ENCODE measurements at places on chromosomes 2 and 18.

DNA sequence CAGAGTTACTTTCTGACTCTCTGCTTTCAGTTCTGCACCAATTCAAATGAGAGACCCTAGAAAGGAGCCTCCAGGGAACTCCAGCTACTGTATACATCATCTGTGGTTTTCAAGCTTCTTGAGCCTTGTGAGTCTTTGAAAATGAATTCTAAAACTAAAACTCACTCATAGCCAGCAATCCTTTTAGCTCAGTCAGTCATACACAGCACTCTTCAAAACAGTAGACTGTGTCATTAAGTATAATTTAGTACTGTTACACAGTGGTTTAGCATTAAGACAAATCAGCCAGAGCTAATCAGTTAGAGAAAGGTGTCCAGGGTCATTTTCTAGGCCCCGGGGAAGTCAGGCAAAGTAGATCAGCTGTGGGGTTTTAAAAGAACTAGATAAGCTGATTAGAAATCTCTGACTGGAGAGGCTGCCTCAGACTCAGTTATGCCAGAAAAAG is 322.1 kb upstream of the THUMPD2 start:
- H3K36me3 ChIP-seq: no peaks in the 10 kb centered on the region
- H3K4me1 ChIP-seq: no peaks in the 10 kb centered on the region
- H3K27ac ChIP-seq: no peak overlapping the region
- no peak overlapping the region for H3K4me3 ChIP-seq
- no peak for DNase-seq

DNA sequence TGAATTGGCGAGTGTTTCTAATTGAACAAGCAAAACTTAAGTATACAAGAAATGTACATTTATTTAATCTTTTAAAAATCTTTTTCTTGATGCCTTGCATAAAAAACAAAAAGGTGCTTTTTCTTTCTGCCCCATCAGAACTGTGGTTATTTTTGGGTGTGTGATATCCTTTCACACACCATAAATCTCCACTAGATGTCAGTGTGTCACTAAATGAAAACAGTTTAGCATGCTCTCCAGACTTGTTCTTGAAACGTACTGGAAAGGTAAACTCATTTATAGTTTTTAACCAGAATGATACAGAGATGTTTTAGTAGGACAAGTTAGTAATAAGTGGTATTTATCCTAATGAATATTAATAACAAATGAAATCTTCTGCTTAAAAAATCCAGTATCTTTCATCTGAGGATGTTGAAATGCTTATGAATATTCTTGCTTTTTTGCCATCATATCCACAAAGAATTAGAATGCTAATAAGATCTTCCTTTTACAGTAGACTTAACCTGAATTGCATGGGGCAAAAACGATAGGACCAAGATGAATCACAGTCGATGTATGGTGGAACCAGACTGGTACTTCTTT is 96.8 kb downstream of the UBE2E3 start:
- H3K27me3 ChIP-seq: no peaks in the 10 kb centered on the region
- DNase-seq: no peak
- peaks cover 13% of the 10 kb centered on the region for H3K4me1 ChIP-seq
- no peak overlapping the region for H3K27ac ChIP-seq
- no peak overlapping the region for H3K4me3 ChIP-seq
- no peaks in the 10 kb centered on the region for H3K36me3 ChIP-seq

- DNase-seq: no peak
- no peaks in the 10 kb centered on the region for H3K36me3 ChIP-seq
- H3K27ac ChIP-seq: no peak overlapping the region
- H3K4me1 ChIP-seq: no peaks in the 10 kb centered on the region
- no peak overlapping the region for H3K4me3 ChIP-seq
Measured at GRCh38 chr2:207296265-207296948, 130.7 kb upstream of the KLF7 start.

DNA sequence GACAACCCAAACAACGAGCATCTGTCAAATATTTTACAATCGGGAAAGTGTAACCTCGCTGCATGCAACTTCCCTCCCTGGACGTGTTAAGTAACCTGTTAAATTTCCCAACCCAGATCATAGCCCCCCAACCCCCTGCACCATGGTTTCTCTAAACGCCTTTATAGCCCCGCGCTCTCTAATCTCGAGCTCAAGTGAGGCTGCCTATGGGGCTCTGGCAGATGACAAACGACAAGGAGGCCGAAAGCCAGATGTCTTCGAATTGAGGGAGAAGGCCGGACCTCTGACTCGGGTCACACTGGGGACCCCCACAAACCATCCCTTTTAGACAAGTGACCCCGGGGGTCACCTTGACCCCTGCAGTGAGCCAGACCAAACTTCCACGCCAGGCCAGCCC is 526 bp downstream of the COX7A2L start:
- H3K4me3 ChIP-seq: peak overlapping the region; percentile 56
- peak overlapping the region; percentile 98 for H3K27ac ChIP-seq
- DNase-seq: no peak
- no peaks in the 10 kb centered on the region for H3K36me3 ChIP-seq
- peaks cover 14% of the 10 kb centered on the region for H3K4me1 ChIP-seq

GRCh38 chr18:2981212-2981728 is 31.7 kb downstream of the LPIN2 start:
- DNase-seq: no peak
- H3K4me3 ChIP-seq: peak overlapping the region; percentile 22
- no peaks in the 10 kb centered on the region for H3K36me3 ChIP-seq
- no peaks in the 10 kb centered on the region for H3K27me3 ChIP-seq

DNA sequence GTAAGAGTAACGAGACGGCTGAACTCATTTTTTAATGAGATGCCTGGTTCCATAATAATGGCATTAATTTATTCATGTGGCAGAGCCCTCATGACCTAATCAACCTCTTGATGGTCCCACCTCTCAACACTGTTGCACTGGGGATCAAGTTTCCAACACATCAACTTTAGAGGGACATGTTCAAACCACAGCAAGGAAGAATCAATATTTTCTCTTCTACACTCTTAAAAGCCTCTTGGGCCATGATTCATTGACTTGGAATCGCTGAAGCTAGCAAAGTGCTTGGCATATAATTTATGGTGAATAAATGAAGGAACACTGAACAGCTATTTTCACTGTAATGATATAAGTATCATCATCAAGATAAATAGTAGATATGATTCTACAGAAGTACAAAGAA is 333.0 kb downstream of the TNS1 start:
- no peak overlapping the region for H3K27ac ChIP-seq
- no peak for DNase-seq
- no peak overlapping the region for H3K4me3 ChIP-seq

GRCh38 chr2:192265751-192266150 is 71.0 kb upstream of the TMEFF2 start:
- no peak overlapping the region for H3K27ac ChIP-seq
- no peak for DNase-seq
- H3K4me3 ChIP-seq: no peak overlapping the region
- H3K27me3 ChIP-seq: no peaks in the 10 kb centered on the region

GRCh38 chr2:118325321-118325955 is 237.2 kb downstream of the INSIG2 start:
- no peaks in the 10 kb centered on the region for H3K4me1 ChIP-seq
- no peak for DNase-seq
- no peak overlapping the region for H3K4me3 ChIP-seq
- no peak overlapping the region for H3K27ac ChIP-seq

DNA sequence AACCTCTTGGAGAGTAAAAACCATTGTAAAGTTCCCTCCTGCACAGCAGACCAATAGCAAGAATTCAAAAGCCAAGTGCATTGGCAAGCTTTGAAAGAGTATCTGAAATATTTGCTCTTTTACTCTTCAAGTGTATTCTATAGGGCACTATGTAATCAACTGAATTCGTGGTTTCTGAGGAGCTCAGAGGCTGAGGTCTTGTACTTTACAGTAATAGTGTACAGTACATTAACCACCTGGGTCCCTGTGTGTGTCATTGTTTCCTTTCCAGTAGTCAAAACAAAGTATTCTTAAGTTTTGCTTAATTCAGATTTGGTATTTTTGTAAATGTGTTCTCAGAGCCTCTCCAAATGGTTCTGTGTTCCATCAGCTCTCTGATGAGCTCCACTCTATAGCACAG is 769.7 kb downstream of the LRRTM4 start:
- H3K27ac ChIP-seq: no peak overlapping the region
- H3K27me3 ChIP-seq: no peaks in the 10 kb centered on the region
- no peak for DNase-seq

DNA sequence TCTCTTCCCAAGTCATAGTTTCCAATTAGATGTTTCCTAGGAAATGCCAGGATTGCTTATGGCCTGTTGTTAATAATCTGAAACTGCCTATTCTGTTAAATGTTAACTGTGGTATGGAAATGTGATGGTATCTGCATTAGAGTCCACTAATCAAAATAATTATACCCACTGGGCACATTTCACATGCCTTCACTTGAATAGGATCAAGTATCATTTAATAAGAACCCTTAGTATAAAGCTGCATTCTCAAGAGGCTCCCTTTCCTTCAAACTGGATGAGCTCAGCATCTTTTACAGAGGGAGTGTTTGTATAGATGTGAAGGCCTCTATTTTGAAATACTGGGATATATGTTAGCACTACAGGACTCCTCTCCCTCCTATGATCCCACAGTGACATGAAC is 477.2 kb upstream of the VRK2 start:
- H3K27ac ChIP-seq: no peak overlapping the region
- no peaks in the 10 kb centered on the region for H3K27me3 ChIP-seq
- no peaks in the 10 kb centered on the region for H3K4me1 ChIP-seq
- no peak overlapping the region for H3K4me3 ChIP-seq

GRCh38 chr18:54983041-54983686 is 23.9 kb upstream of the CCDC68 start:
- no peak for DNase-seq
- H3K36me3 ChIP-seq: no peaks in the 10 kb centered on the region
- no peak overlapping the region for H3K27ac ChIP-seq
- H3K4me3 ChIP-seq: no peak overlapping the region

DNA sequence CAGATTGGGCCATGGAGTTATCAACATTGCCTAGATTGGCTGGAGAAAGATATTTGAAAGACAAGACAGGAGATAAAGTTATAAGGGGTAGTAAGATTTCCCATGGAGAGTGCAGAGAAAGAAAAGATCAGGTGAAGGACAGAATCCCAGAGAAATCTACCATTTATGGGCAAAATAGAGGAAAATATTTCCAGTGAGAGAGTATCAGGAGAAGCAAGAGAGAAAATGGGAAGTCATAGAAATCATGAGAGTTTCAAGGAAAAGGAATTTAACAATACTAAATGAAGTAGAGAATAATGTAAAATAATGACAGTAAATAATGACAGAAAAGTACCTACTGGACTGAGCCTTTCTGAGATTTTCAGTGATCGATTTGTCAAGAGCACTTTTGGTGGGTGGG is 447.6 kb upstream of the CHST9 start:
- no peak overlapping the region for H3K27ac ChIP-seq
- no peaks in the 10 kb centered on the region for H3K27me3 ChIP-seq
- H3K4me1 ChIP-seq: no peaks in the 10 kb centered on the region
- no peak for DNase-seq

DNA sequence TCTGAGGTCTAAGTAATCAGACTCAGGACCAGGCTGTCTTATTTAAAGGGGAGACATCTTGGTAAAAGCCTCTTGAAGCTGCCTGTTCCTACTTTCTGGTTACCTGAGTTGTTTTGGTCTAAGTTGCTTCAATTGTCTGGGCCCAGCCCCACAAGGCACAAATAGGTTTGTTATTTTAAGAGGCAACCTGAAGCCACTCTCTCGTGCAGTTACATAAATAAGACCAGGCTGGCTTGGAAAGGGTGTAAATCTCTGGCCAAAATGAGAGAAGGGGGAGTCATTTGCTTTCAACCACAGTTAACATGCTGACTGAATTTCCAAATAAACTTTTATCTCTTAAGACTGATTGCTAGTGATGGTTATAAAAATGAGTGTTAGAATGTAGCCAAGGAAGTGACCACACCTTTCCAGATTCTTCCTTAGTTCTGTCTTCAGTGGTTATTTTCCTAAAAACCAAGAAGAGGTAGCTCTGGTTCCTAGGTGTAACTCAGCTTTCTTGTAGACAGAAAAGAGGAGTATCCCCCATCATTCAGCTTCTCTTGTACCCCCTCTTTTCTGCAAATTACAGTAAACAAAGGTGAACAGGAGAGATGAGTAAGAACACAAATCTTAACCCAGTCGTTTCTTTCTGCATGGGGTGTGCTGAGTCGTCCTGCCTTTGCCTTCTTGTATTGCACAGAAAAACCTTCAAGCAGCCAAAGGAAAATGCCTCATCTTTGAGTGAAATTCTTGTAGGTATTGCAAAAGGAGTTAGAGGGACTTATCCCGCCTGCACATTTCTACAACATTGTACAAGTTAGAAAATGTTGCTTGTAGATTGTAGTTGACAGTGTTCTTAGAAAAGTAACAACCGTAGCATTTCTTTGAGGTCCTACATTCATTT is 161.5 kb upstream of the NT5C1B start:
- no peak overlapping the region for H3K27ac ChIP-seq
- no peaks in the 10 kb centered on the region for H3K4me1 ChIP-seq

DNA sequence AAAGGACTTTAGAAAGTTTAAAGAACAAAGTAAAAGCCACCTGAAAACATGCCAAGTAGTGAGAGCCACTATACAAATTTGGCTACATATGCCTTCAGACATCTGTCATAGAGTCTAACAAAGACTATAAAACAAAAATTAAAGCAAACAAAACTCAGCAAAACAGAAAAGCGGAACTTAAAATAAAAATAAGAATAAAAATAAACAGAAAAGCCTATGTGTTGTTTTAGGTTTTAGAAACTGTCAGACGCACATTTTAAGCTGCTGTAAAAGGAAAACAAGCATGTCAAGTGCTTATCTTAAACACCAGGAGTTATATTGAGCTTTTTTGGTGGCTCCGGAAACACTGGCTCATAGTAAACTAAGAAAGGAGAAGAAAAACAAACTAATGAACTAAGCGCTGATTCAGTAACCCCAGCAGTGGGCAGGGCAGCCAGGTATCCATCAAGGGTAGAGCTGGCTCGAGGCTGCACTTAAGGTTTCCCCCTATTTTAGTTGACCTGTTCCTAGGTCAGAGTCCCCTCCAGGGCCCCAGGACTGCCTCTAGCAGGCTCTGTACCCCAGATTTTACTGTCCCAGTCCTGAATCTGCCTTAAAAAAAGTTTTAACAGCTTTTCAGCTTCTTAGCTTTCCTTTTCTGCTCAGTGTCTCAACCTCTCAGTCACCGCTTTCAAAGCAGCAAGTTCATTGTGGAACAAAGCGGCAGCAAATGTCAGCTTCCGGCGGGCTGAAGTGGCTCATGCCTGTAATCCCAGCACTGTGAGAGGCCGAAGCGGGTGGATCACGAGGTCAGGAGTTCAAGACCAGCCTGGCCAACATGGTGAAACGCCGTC is 15.4 kb upstream of the RMC1 start:
- H3K27me3 ChIP-seq: no peaks in the 10 kb centered on the region
- DNase-seq: peak; percentile 85
- H3K27ac ChIP-seq: peak overlapping the region; percentile 88
- H3K36me3 ChIP-seq: peaks cover 2% of the 10 kb centered on the region
- peaks cover 4% of the 10 kb centered on the region for H3K4me1 ChIP-seq

GRCh38 chr2:118881490-118882129 is 34.2 kb upstream of the EN1 start:
- DNase-seq: peak; percentile 81
- no peaks in the 10 kb centered on the region for H3K36me3 ChIP-seq
- H3K4me3 ChIP-seq: no peak overlapping the region
- H3K4me1 ChIP-seq: no peaks in the 10 kb centered on the region
- H3K27ac ChIP-seq: no peak overlapping the region

Data from spleen (tissue), 13 donors.